T follicular helper cell (primary cell): ENCODE measurements at places on chromosomes 5 and 9.

GRCh38 chr5:129904667-129905472, 605 bp downstream of the CHSY3 start:
- DNase-seq, result no peak

GRCh38 chr5:141783005-141783946, 94.9 kb downstream of the PCDH1 start:
- no peak for DNase-seq

DNA sequence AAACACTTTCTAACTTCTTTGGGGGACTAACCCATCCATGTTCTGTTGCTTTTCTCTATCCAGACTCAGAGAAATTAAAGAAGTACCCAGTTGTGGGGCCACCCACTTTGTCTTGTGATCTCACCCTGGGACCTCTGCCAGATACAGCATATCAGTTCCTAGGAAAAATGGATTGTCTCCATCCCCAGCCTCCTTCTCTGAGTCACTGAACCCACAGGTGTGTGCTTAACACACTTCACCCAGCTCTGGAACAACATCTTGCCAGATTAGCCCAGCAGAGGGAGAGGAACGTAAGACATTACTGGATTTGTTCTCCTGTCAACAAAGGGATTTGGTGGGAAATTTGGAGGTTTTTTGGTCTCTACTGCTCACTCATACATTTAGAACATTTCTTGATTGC, 19.2 kb downstream of the FAM240B start:
- no peak for DNase-seq

GRCh38 chr5:65803699-65804391, 81.8 kb downstream of the NLN start:
- no peak for DNase-seq
